Activated CD8-positive, alpha-beta T cell treated with anti-CD3 and anti-CD28 coated beads, Interleukin-2, amount 10 ng/mL, durations not matched to agents 7 days and 5 days (primary cell): ENCODE measurements at places on chromosomes 5 and 9. TPM values are rescaled to one million over a fixed set of nuclear protein-coding genes. Genes with fewer than 3 reads are reported as not detected.

- H3K4me1 ChIP-seq: peaks cover 11% of the 10 kb centered on the region
- peaks cover 2% of the 10 kb centered on the region for H3K36me3 ChIP-seq
Observed at GRCh38 chr5:149857499-149857898, 87.1 kb downstream of the PDE6A start.

DNA sequence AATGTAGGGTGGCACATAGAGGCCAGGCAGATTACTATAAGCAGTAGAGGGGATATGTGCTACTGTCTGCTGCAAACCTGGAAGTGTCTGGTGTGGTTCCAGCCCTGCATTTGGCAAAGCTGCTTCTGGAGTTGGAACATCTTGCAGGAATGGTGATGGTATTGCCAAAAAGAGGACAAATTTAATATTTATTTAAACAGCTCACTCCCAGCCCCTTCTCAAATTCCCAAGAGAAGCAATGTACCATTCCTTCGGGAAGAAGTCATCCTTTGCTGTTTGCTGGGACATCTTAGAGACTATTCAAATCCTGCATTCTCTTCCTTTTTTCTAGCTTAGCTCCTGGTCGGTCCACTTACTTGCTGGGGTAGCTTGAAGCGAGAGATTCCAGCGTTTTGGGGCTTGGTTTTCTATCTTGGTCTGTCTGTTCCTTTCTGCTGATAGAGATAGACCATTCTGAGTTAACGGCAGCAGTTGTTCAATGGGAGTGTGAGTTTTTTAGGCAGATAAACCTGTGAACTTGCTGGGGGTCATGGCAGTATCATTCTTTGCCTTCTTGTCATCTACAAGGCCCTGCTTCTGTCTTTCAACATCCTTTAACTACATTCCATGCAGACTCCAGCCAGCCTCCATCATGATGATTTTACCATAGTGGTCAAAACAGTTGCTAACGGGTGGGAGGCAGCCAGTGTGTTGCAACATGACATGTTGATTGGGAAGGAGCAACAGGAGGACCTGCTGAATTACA, 69.9 kb downstream of the RCL1 start:
- H3K4me1 ChIP-seq: peaks cover 23% of the 10 kb centered on the region
- H3K36me3 ChIP-seq: peaks cover 29% of the 10 kb centered on the region
- no peak for DNase-seq
- H3K27ac ChIP-seq: no peak overlapping the region

GRCh38 chr5:151012862-151013261, 7.5 kb upstream of the GPX3 start:
- H3K27me3 ChIP-seq: no peaks in the 10 kb centered on the region
- no peaks in the 10 kb centered on the region for H3K36me3 ChIP-seq
- no peak for DNase-seq
- no peaks in the 10 kb centered on the region for H3K4me1 ChIP-seq
- H3K4me3 ChIP-seq: no peak overlapping the region

DNA sequence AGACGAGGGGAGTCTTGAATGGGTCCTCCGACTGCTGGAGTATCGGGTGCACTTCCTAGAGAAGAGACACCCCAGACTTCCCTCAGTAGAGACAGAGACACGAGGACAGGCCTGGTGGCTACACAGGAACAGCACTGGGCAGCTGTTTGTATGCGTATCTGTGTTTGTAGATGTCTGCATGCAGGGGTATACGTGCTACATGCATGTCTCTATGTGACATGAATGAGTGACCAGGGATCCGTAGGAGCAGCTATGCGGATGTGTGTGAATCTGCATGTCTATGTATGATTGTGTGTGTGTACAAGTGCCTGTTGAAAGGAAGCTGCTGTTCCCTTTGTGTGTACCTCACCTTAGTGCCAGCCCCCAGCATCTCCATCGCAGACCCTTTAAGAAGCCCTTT, 31.2 kb downstream of the CNTFR start:
- H3K27me3 ChIP-seq: peaks cover 9% of the 10 kb centered on the region
- no peaks in the 10 kb centered on the region for H3K36me3 ChIP-seq
- no peak overlapping the region for H3K4me3 ChIP-seq
- no peaks in the 10 kb centered on the region for H3K4me1 ChIP-seq
- no peak overlapping the region for H3K27ac ChIP-seq

GRCh38 chr9:91245431-91246313, 116.0 kb downstream of the AUH start:
- peaks cover 28% of the 10 kb centered on the region for H3K4me1 ChIP-seq
- peaks cover 13% of the 10 kb centered on the region for H3K36me3 ChIP-seq
- peak overlapping the region; percentile 62 for H3K27ac ChIP-seq
- DNase-seq: no peak
- no peaks in the 10 kb centered on the region for H3K27me3 ChIP-seq

- no peaks in the 10 kb centered on the region for H3K36me3 ChIP-seq
- H3K4me3 ChIP-seq: no peak overlapping the region
- peaks cover 8% of the 10 kb centered on the region for H3K4me1 ChIP-seq
Observed at GRCh38 chr5:74945561-74946165, 79.5 kb upstream of the FAM169A start.

DNA sequence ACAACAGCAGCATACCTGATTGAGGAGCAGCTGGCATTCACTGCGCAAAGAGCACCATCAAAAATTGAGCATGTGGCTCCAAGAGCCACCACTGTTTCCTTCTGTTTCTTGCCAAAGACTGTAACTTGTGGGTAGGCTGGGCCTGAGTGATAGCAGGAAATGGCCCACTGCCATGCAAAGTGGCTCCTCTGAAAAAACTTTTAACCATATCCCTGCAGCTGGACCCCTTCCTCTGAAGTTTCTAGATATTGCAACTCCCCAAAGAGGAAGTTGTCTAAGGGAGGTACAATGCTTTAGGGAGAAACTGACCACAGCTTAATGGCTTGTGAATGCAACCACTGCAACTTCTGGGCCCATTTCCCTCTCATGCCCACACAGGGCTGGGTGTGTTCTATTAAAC, 355.4 kb upstream of the PDE4D start:
- H3K4me1 ChIP-seq: no peaks in the 10 kb centered on the region
- H3K4me3 ChIP-seq: no peak overlapping the region
- no peak overlapping the region for H3K27ac ChIP-seq
- no peaks in the 10 kb centered on the region for H3K27me3 ChIP-seq
- no peaks in the 10 kb centered on the region for H3K36me3 ChIP-seq

DNA sequence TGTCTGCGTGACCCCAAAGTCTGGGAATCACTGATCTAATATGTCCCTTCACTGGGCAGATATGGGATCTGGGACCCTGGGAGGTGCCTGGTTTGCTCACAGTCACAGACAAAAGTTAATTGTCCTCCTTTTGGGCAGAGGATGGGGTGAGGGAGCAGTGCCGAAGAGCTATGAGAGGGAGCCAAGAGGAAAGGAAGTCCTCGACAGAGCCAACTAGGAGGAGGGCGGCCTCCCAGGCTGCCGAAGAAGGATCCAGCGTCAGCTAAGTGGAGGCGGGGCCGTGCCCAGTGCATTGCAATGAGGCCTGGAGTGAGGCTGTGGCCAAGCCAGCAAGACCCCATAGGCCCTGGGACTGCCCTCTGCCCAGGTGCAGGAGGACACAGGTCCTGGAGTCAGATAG, 11.4 kb downstream of the AIF1L start:
- H3K27ac ChIP-seq: no peak overlapping the region
- no peaks in the 10 kb centered on the region for H3K4me1 ChIP-seq
- no peak overlapping the region for H3K4me3 ChIP-seq
- no peak for DNase-seq
- H3K36me3 ChIP-seq: no peaks in the 10 kb centered on the region

DNA sequence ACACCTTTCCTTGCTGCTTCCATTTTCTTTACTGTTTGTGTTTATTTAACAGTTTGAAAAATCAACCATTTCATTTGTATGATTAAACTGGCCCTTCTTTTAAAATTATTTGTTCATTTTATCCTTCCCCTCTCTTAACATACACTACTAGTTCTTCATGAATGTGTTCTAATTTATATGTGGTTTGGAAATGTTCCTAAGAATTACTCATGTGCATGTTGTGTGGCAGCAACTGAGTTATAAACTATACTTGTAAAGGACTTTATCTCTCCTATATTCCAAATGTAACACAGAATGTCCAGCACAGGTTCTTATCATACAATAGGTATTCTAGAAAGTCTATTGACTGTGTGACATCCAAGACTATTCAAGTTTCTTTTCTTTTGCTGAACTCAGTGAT, 358.2 kb upstream of the MEF2C start:
- no peak overlapping the region for H3K4me3 ChIP-seq
- no peak overlapping the region for H3K27ac ChIP-seq
- DNase-seq: no peak
- no peaks in the 10 kb centered on the region for H3K36me3 ChIP-seq
- no peaks in the 10 kb centered on the region for H3K4me1 ChIP-seq

DNA sequence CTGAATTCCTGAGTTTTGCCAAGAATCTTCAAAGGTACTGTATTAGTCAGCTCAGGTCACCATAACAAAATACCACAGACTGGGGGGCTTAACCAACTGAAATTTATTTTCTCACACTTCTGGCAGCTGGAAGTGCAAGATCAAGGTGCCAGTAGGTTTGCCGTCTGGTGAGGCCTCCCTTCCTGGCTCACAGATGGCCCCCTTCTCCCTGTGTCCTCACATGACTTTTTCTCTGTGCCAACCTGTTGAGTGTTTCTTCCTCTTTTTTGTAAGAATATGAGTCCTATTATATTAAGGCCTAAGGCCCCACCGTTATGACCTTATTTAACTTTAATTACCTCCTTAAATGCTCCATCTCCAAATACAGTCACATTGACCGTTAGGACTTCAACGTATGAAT, 156.1 kb upstream of the KIF2A start:
- no peaks in the 10 kb centered on the region for H3K4me1 ChIP-seq
- peaks cover 11% of the 10 kb centered on the region for H3K27me3 ChIP-seq
- H3K4me3 ChIP-seq: no peak overlapping the region
- H3K27ac ChIP-seq: no peak overlapping the region

DNA sequence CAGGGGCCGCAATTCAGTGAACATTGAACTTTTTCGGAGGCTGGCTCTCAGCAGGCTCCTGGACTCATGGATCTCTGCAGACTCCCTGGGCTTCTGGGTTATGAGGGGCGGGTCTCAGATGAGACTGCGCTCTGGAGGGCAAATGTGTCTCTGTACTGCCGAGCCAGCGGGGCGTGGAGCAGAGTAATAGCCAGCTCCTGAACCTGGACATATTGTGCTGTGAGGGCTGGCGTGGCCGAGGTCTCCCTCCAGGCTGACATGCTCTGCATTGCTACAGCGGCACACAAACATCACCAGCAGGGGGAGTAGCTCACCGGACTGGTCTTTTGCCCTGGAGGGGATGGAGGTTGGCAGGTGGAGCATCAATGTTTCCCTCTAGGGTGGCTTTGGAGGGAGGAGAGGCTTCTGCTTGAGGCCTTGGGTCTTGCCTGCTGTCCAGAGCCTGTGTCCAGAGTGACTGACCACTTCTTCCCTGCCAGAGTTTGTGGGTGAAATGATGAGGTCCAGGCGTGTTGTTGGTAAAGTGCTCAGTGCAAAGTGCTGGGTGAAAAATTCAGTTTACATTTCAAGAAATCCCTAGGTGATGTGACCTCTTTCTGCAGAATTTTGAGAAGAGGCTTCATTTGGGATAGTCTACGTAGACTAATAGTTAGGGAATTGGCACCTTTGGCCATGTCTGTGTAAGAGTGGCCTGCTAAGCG, 10.9 kb upstream of the GADD45G start:
- peaks cover 2% of the 10 kb centered on the region for H3K4me1 ChIP-seq
- H3K27ac ChIP-seq: no peak overlapping the region
- H3K27me3 ChIP-seq: peaks cover 30% of the 10 kb centered on the region

DNA sequence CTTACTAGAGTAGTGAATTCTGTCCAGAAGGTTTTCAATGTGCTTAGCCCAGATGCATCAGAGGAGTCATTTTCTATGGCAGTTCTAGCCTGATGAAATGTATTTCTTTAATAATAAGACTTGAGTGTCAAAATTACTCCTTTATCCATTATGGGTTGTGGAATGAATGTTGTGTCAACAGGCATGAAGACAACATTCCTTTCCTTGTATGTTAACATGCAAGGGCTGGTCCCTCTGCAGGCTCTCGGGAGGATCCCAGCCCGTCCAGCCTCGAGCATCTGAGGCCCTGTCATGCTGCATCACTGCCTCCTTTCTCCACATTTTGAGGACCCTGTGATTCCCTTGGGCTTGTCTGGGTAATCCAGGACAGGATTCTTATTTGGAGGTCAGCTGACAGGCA, 42.9 kb upstream of the FAM120AOS start:
- H3K27me3 ChIP-seq: no peaks in the 10 kb centered on the region
- DNase-seq: no peak
- H3K27ac ChIP-seq: no peak overlapping the region
- H3K4me3 ChIP-seq: no peak overlapping the region
- H3K36me3 ChIP-seq: peaks cover 60% of the 10 kb centered on the region

DNA sequence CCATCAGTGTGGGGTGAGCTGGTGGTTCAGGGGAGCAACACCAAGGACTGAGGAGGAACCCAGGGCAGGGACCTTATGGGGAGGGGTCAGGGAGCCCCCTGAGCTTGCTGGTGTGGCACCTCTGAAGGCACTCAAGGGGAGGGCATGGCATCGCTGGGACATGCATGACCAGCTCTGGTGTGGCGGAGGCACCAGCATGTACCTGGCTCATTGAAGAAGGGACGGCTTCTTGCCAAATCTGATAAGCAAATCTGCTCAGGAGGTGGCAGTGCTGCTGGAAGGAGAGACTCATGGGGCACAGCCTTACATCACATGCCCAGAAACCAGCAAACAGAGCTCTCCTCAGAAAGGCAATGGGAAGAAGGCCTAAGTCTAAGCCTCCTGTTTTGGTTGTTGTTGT, 421.8 kb downstream of the SEMA5A start:
- no peaks in the 10 kb centered on the region for H3K4me1 ChIP-seq
- no peak overlapping the region for H3K4me3 ChIP-seq
- no peaks in the 10 kb centered on the region for H3K27me3 ChIP-seq
- no peaks in the 10 kb centered on the region for H3K36me3 ChIP-seq

DNA sequence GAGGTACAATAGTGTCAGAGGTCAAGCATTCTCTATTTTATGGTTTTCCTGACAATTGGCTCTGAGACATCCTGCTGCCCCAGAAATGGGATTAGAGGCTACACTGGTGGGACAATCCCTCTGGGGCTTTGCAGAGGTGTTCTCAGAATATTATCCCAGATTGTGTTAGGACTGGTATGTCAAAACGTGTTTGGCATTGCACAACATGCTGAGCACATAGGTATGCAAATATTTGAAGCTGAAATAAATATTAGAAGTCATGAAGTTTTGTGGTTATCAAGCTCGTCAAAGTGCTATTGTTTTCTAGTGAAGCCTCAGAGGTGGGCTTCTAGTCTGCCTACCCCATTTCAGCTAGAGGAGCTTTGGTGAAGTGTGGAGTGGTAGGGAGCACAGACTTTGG, 304.4 kb downstream of the MAN2A1 start:
- DNase-seq: no peak
- H3K4me3 ChIP-seq: no peak overlapping the region
- no peaks in the 10 kb centered on the region for H3K4me1 ChIP-seq
- no peaks in the 10 kb centered on the region for H3K36me3 ChIP-seq

GRCh38 chr5:43555895-43556606, 826 bp downstream of the PAIP1 start:
- peak overlapping the region; percentile 89 for H3K27ac ChIP-seq
- H3K27me3 ChIP-seq: peaks cover 10% of the 10 kb centered on the region
- H3K36me3 ChIP-seq: peaks cover 6% of the 10 kb centered on the region
- peak overlapping the region; percentile 92 for H3K4me3 ChIP-seq
- peak; percentile 45 for DNase-seq

Gene SYK
- total RNA-seq: 0.13 TPM

Gene FBP2
- total RNA-seq: not detected

Gene ADAMTS13
- 2.5 TPM for total RNA-seq

Gene ZNF462
- total RNA-seq: not detected
